8988T (cell line): ENCODE measurements at places on chromosomes 2 and 18.

- DNase-seq, result no peak
Measured at GRCh38 chr2:241652142-241652541, 14.6 kb downstream of the ATG4B start.

DNA sequence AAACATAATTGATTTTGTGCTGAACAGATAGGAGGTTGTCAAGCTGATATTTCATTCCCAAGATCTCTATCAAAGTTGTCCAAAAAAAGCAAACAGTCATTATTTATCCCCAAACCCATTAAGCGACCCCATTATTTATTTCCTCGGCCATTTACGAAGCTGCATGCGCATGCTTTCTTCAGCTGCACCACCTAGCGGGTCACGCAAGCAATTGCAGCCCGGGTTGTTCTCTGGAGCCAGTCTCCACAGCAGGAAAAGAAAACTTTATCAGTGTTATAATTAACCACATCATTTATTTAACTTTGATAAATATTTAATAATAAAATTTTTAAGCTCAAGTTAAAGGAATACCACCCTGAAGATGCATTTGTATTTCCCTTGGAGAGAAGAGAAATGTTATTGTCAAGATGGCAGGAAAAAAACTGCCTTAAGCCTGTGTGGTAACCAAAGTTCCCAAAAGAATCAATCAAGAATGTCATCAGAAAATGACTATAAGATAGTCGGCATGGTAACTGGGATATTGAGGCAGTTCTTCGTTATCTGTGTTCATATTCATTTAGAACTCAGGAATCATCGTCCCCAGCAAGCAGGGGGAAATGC, 304.7 kb downstream of the FBXO15 start:
- DNase-seq, result no peak

DNA sequence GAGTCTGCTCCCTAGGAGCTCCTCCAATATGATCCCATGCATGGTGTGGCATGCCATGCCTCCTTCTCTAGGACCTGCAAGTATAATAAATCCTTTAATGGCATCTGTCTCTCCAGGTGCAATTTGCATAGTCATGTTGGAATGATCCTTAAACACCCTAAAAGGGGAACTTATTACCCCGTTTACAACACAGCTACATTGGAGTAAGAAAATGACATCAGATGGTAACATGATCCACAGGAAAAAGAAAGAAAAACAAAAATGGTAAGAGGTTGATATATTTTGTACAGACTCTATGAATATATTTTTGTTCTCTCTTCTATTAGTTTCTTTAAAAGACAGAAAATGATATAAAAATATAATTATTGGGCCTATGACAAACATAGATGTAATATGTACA, 79.0 kb downstream of the CRACDL start:
- no peak for DNase-seq

GRCh38 chr2:29765721-29766120, 155.7 kb downstream of the ALK start:
- no peak for DNase-seq

DNA sequence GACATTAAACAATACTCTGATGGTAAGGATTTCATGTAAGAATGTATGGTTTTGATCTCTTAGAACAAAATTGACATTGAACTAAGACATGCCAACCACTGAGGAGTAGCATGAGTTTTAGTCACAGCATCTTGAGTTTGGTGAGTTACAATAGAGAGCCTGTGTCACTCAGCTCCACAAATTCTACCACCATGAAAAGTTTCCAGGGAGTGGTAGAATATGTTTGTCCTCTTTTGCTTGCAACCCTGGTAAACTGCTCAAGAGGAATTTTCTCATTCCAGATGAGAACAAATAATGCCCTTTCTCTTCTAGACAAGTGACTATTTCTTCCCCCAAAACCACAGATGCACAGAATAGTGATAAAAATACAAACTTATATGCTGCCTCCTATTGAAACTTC, 502.0 kb upstream of the VRK2 start:
- DNase-seq, result no peak
